ENCODE measurements at places on chromosomes 3 and 15.

DNA sequence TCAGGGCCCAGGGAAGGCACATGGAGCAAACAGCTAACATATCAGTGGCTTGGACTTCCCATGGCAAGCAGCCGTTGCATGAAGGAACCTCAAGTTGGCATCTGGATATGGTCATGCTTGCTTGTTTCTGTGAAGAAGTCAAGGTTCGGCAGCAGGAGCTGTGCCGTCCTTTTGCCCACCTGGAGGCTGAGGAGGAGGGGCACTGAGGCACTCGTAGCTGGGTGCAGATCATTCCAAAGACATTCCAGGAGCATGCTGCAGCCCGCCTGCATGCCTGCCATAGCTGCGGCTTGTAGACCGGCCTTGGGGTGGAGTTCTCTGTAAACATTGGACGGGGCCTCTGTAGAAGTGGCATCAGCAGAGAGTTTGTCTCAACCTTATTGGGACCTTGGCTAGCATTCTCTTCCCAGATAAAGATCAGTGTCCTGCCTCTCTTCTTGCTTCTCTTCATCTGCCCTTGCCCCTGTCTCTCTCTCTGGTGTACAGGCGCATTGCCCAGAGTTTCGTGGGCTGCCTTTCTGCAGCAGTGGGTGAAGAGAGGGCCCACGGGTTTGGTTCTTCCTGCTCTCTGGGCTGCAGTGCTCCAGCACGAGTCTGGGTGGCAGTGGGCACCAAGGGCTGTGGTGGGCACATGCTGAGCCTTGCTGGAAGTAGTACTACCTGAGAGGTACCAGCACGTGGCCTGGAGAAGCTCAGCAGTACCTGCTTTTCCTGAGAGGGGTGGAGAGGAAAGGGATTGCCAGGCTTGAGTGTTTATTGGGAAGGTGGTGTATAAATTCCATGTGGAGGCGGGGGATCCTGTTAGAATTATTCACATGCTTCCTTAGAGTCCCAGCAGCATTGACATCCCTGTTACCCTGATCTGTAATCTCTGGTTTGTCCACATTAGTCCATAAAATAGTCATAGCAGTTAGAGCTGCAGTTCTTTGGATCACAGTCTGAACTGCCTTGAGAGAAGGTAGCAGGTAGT is 49.4 kb downstream of the CHCHD6 start:
- DNase-seq = no peak

DNA sequence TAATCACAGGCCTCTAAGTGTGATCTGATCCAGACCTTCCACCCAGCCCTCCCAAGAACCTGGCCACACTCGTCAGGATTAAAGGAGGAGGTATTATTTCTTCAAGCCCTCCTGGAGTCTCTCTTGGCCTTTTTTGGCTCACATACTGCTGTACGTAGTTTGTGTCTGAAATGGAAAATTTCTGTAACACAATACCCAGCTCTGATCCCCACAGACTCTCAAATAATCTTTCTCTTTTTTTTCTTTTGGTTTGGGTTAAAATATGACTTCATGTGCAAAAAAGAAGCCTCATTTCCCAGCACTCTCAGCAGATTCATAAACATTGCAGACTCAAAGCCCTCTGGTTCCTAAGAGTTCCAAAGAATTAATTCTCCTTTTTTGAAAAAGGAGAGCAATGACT is 96.5 kb upstream of the PHLDB2 start:
- DNase-seq = no peak

DNA sequence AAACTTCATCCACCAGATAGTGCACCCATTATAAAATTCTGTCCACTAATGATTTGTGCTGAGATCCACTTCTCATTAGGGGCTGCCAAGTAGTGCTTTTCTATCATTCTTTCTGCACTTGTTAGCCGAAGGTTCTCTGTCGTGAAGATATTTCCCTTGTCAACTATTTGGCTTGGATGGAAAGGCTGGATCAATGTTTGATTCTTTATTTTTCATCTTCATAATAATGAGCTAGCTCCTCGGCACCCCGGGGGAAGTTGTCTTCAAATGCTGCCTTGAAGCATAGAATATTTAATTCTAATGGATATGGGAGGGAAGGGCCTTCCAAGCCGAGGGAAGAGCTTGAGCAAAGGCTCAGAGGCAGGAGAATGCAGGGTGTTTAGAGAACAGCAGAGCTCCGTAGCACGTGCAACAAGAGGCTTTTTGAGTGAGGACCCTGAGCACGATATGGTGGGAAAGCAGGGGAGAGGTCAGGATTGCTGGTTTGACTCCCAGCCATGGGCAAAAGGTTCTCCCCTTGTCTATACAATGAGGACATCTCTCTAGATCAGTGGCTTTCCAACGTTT is 16.3 kb upstream of the MUC20 start:
- no peak for DNase-seq

DNA sequence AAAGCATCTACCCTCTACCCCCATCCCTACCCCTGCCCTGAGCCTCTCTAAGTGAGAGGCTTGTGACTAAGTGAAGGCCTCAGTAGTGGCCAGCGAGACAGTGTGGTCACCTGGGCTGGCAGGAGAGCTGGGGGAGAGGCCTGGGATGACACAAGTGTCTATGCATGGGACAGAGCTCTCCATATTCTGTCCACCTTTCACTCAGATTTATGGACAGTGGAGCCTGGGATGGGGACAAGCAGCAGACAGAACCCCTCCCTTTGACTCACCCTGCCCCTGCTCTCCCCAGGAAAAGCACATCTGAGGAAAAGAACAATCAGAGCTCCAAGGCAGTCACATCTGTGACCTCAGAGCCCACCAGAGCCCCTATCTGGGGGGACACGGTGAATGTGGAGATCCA is 26.0 kb downstream of the CCDC33 start:
- no peak for DNase-seq

DNA sequence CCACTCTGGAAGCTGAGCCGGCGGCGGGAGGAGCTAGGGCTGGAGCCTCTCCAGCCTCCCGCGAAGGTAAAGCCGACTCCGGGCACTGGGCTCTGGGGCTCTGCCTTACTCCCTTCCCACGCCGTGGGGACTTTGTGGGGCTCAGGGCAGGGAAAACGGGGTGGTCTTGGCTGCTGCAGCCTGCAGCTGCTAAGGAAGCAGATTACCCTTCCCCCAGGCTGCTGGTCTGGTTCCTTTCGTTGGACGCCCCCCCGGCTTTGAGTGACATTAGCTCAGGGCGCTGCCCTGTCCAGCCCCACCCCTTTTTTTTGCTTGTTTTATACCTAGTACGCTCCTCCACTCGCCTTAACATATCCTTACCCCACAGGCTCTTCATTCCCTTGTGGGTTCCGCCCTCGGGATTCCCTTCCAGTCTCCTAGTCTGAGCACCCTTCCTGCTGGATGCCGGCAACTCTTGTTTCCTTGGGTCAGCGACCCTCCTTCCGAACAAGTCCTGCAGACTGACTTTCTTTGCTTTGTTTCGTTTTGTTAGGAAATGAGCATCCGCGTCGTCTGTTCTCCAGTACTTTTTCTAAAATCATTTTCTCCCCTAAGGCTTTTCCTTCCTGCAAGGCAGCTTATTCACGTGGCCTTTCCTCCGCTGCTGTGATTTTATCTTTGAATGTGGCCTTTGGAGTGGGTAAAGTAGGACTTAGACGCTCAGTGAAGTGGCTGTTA is 551 bp downstream of the DNAJC13 start:
- peak; percentile 90 for DNase-seq

GRCh38 chr3:196813903-196814302 is 53.8 kb upstream of the SENP5 start:
- DNase-seq = no peak

DNA sequence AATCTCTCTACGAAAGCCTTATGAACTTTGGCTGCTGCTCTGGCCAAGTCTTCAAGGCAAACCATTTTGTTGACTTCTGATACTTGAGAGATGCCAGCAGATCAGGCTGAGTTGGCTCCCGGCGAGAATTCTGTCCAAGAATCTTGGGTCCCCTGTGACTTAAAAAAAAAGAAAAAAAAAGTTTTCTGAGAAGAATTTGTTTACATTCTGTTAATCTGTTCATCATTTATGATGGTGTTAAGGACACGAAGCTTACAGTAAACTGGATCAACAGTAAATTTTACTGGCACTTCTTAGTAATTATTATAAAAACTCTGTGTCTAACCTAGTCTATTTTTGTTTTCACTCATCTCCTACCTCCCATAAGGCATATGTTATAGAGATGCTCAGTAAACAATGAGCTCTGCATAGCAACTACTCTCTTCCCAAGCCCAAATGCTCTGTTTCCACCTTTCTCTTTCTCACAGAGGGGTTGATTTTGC is 320.9 kb upstream of the RASGRP1 start:
- DNase-seq = no peak

GRCh38 chr15:91021516-91022074 is 799 bp downstream of the VPS33B start:
- DNase-seq = peak; percentile 28

GRCh38 chr3:48934333-48934991 is 15.8 kb downstream of the ARIH2 start:
- DNase-seq = no peak

- no peak for DNase-seq
Measured at GRCh38 chr15:76191539-76192244, 119.6 kb downstream of the ETFA start.

GRCh38 chr3:115989684-115990421 is 366.5 kb downstream of the GAP43 start:
- no peak for DNase-seq

GRCh38 chr3:174202116-174202515 is 657.0 kb upstream of the NAALADL2 start:
- peak; percentile 94 for DNase-seq

DNA sequence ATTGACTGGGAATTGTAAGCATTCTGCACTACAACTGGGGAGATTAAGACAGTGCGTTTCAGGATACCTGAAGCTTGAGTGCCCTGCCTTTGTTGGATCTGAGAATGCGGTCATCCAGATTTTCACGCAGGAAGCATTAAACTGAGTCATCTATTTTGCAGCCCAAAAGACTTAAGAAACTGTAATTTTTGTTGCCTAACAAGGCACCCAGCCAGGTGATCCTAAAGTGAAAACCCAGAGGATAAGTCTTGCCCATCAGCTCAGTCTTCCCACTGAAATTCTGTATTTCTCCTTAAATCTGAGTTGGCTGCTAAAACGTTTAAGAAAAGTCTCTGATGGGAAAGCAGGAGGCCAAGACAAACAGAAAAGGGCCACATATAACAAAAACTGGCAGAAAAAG is 242.5 kb upstream of the TMCO5A start:
- DNase-seq = no peak

DNA sequence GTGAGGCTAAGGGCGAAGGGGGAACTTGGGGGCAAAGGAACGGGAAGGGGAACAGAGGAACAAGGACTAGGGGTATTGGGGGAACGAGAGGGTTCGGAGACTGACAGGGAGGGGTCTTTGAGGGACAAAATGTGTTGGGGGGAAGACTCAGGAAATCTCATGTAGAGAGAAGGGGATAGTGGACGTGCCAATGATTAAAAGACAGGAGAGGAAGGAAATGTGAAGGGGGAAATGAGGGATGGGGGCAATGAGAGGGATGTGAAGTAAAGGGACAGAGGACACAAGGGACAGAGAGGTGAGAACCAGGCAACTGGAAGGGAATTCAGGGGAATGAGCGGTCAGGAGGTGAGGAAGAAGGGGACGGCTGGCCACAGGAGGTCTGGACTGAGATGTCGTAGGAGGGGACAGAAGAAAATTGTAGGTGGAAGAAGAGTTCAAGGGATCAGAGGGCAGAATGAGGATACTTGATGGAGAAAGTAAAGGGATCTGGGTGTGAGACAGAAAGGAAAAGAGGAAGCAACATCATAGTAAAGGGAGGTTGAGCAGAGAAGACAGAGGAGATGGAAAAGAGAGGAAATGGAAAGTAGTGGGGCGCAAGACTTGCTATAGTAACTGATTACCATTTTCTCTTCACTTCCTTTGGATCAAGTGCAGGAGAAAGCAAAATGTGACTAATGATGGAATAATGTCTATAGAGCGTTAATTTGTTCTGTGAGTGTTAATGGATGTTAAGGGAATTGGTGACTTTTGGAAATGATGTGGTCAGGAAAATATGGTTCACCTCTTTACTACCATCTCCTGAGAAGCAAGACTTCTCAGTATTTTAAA is 749 bp downstream of the RAB8B start:
- peak; percentile 8 for DNase-seq

- no peak for DNase-seq
Measured at GRCh38 chr3:3355442-3355841, 176.0 kb upstream of the CRBN start.

- DNase-seq = no peak
Measured at GRCh38 chr3:10651506-10651905, 146.1 kb upstream of the ATP2B2 start.

- no peak for DNase-seq
Measured at GRCh38 chr15:85726454-85726853, 68.3 kb downstream of the KLHL25 start.

GRCh38 chr3:177906578-177907229 is 629.5 kb upstream of the KCNMB2 start:
- no peak for DNase-seq

DNA sequence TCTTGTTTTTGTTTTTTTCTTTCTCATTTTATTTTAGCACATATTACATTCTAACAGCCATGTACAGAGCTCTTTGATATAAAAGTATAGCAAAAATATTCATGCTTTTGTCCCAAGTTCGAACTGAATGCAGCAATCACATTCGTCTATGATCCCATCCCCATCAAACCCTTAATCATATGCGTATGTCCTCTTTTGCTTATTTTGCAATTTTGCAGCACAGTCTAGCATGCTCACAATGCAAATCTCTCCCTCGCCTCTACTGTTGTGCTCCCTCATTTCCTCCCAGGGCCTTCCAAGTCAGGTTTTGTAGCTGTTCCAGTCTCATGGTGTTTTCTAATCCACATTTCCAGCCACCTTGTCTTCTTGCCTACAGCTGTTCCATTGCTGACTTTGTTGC is 144.6 kb upstream of the VEPH1 start:
- DNase-seq = no peak

- no peak for DNase-seq
Measured at GRCh38 chr3:10116138-10116460, 624 bp downstream of the BRK1 start.

DNA sequence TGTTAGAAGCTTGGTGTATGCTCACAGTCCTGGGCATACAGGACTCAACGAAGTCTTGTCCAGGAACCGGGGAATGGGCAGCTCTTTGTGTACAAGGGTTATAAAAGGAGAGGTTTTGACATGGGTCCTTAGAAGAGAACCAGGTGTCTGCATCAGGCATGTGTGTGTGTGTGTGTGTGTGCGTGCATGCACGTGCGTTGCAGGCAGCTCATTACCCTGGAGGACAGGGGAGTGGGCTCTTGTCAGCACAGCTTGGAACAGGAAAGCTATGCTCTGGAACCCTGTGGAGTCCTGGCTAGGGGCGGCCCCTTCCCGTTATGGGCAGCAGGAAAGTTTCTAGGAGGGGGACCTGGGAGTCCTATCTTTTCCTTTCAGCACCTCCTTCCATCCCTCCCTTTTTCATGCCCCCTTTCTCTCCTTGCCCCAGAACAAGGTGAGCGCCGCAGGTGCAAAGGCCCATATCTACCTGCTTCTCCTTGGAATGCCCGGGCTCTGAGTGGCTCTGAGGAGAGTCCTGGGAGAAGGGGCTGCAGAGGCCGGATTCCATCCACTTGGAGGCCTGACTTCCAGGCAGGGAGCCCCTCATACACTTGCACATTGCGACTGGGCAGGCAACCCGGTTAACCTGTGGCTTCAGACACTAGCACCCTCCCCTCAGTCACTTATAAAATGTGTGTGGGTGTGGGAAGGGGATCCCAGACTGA is 33.9 kb upstream of the LCTL start:
- DNase-seq = no peak

- DNase-seq = no peak
Measured at GRCh38 chr3:23754215-23754614, 51.5 kb upstream of the UBE2E1 start.

GRCh38 chr3:152255290-152255689 is 13.4 kb upstream of the MBNL1 start:
- DNase-seq = no peak

Measured in NCI-H146 (cell line).